Effector memory CD4-positive, alpha-beta T cell (primary cell): ENCODE measurements at places on chromosomes 7 and 10.

GRCh38 chr10:60955316-60955715 is 11.3 kb upstream of the RHOBTB1 start:
- no peak for DNase-seq
- no peaks in the 10 kb centered on the region for H3K27me3 ChIP-seq
- no peaks in the 10 kb centered on the region for H3K36me3 ChIP-seq

DNA sequence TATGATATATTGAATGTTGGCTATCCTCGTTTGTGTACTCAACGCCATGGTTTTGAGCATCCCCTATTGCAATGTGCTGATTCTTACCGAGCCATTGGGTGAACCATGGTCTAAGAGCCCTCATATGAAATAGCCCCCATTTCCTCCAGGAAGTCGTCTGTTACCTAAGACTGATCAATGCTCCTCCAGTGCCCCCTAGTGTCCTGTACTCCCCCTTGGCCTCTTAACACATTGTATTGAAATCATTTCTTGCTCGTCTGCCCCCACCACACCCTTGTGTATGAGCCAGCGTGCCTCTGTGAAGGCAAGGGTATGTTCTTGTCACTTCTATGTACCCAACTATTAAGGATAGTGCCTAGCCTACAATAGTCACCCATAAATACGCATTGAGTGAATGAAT is 11.2 kb upstream of the SLC35B4 start:
- H3K36me3 ChIP-seq: no peaks in the 10 kb centered on the region
- no peaks in the 10 kb centered on the region for H3K4me1 ChIP-seq
- H3K27ac ChIP-seq: no peak overlapping the region
- peak; percentile 26 for DNase-seq
- no peak overlapping the region for H3K4me3 ChIP-seq

DNA sequence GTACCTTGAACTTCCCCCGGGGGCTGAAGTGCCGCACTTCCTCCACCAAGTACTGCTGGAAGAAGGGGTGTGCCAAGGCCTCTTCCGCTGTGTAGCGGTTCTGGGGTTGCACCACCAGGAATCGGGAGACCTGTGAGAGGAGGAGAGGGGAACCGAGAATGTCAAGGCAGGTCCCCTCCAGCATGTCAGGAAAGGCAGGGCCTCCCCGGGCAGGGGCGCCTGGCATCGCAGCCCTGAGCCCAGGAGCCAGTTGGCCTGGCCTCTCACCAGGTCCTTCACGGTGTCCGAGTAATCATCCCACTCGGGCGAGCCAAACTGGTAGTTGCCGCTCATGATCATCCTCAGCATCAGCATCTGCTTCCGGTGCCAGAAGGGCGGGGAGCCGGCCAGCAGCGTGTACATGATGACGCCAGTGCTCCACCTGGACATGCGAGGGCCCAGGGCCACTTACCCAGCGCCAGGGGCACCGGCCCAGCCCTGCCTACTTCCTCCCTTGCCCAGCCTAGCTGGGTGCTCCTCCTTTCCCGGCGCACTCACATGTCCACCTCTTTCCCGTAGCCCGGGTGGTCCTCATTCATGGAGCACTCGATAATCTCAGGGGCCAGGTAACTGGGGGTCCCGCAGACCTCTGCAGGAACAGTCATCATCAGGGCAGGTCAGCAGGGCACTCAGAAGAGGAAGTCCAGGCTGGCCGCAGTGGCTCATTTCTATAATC is 11.0 kb downstream of the PHKG1 start:
- peaks cover 19% of the 10 kb centered on the region for H3K36me3 ChIP-seq
- DNase-seq: no peak
- no peaks in the 10 kb centered on the region for H3K4me1 ChIP-seq
- no peaks in the 10 kb centered on the region for H3K27me3 ChIP-seq

DNA sequence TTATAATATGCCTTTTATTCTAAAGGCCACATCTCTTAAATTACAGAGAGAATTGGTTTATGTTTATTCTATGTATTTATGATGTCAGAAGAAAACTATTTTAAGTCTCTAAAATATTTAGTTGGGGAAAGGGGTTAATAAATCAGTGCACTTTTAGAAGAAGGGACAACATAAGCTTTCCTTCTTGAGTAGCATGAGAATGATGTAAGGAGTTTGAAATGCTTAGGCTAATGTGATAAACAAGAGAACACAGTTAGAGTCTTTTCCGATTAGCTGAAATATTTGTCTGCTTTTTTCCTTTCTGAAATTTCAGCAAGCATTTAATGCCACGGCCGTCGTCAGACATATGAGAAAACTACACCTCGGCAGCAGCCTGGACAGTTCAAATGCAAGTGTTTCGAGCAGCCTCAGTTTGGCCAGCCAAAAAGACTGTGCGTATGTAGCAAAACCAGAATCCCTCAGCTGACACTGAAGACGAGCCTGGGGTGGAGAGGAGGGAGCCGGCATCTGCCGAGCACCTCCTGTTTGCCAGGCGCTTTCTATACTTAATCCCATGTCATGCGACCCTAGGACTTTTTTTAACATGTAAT is 176.2 kb downstream of the CCDC3 start:
- H3K27me3 ChIP-seq: no peaks in the 10 kb centered on the region
- peaks cover 16% of the 10 kb centered on the region for H3K36me3 ChIP-seq
- no peaks in the 10 kb centered on the region for H3K4me1 ChIP-seq
- H3K4me3 ChIP-seq: no peak overlapping the region
- no peak for DNase-seq

GRCh38 chr10:17206210-17206709 is 4.8 kb upstream of the TRDMT1 start:
- H3K27me3 ChIP-seq: no peaks in the 10 kb centered on the region
- H3K4me1 ChIP-seq: peaks cover 14% of the 10 kb centered on the region
- no peaks in the 10 kb centered on the region for H3K36me3 ChIP-seq
- peak overlapping the region; percentile 91 for H3K27ac ChIP-seq
- H3K4me3 ChIP-seq: no peak overlapping the region

DNA sequence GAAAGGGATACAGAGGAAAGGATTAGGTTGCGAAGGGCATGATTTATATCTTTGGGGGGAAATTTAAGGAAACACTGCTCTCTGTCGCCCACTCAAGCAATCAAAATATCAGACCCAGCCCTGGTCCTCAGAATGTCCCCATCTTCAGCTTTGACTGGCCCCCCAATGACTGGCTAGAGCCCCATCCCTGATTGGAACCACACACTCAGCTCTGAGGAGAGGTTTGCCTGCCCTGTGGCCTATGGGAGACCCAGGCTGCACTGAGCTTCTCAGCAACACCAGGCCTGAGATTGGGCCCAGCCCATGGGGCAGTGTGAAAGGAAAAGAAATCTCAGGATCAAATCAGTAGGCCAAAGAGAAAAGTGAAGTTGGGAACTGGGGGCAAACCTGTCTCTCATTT is 69.5 kb downstream of the ADCYAP1R1 start:
- no peak overlapping the region for H3K27ac ChIP-seq
- no peak overlapping the region for H3K4me3 ChIP-seq
- H3K36me3 ChIP-seq: no peaks in the 10 kb centered on the region
- H3K4me1 ChIP-seq: no peaks in the 10 kb centered on the region
- no peak for DNase-seq
- no peaks in the 10 kb centered on the region for H3K27me3 ChIP-seq

DNA sequence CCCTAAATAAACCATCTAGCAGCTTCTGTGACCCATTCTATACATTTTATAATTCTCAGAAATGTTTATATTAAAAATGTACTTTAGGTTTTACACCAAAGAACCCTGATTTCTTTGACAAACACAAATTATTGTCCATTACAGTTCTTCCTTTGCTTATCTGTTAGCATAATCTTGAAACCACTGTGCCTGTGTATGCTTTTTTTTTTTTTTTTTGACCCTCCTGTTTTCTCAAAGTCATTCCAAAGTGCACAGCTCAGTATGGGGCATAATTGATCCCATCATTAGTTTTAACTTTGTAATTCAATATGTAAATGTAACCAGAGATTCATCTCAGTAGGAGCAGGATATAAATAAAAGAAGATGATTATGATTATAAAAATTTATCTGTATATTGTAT is 229.3 kb downstream of the DGKB start:
- no peaks in the 10 kb centered on the region for H3K36me3 ChIP-seq
- H3K27ac ChIP-seq: no peak overlapping the region
- no peak overlapping the region for H3K4me3 ChIP-seq
- H3K4me1 ChIP-seq: no peaks in the 10 kb centered on the region

GRCh38 chr10:72245949-72246525 is 27.7 kb upstream of the DDIT4 start:
- H3K4me3 ChIP-seq: no peak overlapping the region
- no peak overlapping the region for H3K27ac ChIP-seq
- DNase-seq: no peak
- no peaks in the 10 kb centered on the region for H3K27me3 ChIP-seq
- no peaks in the 10 kb centered on the region for H3K36me3 ChIP-seq

DNA sequence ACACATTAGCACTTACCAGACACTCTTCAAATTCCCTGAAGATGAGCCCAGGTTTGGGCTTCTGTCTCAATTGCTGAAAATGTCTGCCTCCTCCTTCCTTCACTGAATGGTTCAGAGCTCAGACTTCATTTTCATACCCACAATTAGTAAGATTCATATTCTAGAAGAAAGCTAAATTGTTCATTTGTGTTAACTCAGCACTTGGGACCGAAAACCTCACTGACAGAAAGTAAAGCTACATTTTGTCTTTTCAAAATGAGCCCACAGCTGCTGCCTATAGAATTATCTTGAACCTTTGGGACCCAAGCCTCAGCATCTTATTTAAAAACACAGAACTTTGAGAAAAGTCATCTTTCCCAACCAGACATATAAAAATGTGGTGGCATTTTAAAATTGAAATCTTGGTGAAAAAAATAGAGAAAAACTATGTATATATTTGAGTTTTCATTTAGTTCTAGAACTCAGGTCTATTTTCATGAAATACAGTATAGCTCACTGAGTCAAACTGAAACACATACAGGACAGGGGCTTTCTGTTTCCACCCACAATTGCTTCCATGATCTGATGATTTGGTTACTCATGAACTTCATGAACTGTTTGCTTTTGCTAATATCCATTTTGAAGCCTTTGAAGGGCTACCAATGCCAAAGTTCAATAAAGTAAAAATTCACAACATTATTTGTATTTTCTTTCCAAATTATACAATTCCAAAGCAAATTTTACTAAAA is 119.1 kb upstream of the PFKP start:
- H3K27me3 ChIP-seq: no peaks in the 10 kb centered on the region
- H3K4me3 ChIP-seq: no peak overlapping the region
- no peak overlapping the region for H3K27ac ChIP-seq
- DNase-seq: no peak
- no peaks in the 10 kb centered on the region for H3K36me3 ChIP-seq

- no peak overlapping the region for H3K4me3 ChIP-seq
- no peak for DNase-seq
- no peaks in the 10 kb centered on the region for H3K36me3 ChIP-seq
- no peaks in the 10 kb centered on the region for H3K4me1 ChIP-seq
Measured at GRCh38 chr7:10015687-10016086, 958.0 kb upstream of the PHF14 start.

GRCh38 chr7:1040790-1041189 is 3.6 kb upstream of the GPR146 start:
- H3K36me3 ChIP-seq: no peaks in the 10 kb centered on the region
- peaks cover 20% of the 10 kb centered on the region for H3K4me1 ChIP-seq
- H3K27me3 ChIP-seq: no peaks in the 10 kb centered on the region

- no peaks in the 10 kb centered on the region for H3K4me1 ChIP-seq
- no peaks in the 10 kb centered on the region for H3K27me3 ChIP-seq
- no peak for DNase-seq
Measured at GRCh38 chr7:126370038-126370668, 882.6 kb downstream of the GRM8 start.

DNA sequence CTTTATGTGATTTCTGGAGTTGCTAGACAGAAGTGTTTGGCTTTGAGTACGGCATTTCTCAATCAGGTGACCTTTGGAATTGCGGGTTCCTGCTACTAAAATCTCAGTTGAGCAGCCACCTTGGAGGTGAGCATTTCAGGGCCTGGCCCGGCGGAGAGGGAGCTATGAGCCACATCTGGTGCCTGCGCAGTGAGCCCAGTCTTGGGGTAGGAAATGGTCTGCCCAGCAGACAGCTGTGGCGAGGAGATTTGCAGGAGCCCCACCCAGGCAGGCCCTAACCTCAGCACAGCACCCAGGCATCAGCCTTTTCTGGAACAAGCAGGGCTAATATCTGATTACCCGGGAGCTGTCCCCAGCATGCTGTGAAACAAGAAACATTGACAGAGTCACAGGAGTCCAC is 547.9 kb upstream of the FOXK1 start:
- H3K27me3 ChIP-seq: no peaks in the 10 kb centered on the region
- H3K36me3 ChIP-seq: no peaks in the 10 kb centered on the region
- H3K4me1 ChIP-seq: no peaks in the 10 kb centered on the region
- no peak overlapping the region for H3K27ac ChIP-seq
- DNase-seq: no peak
- H3K4me3 ChIP-seq: no peak overlapping the region

GRCh38 chr10:99394761-99395386 is 35.5 kb downstream of the GOT1 start:
- no peaks in the 10 kb centered on the region for H3K27me3 ChIP-seq
- no peak overlapping the region for H3K4me3 ChIP-seq
- no peak overlapping the region for H3K27ac ChIP-seq
- DNase-seq: no peak
- H3K4me1 ChIP-seq: no peaks in the 10 kb centered on the region
- peaks cover 4% of the 10 kb centered on the region for H3K36me3 ChIP-seq

- H3K36me3 ChIP-seq: no peaks in the 10 kb centered on the region
- peaks cover 11% of the 10 kb centered on the region for H3K4me1 ChIP-seq
- DNase-seq: no peak
- peak overlapping the region; percentile 35 for H3K4me3 ChIP-seq
- H3K27ac ChIP-seq: no peak overlapping the region
- peaks cover 13% of the 10 kb centered on the region for H3K27me3 ChIP-seq
Measured at GRCh38 chr7:64883113-64883905, 19.8 kb upstream of the ZNF273 start.

DNA sequence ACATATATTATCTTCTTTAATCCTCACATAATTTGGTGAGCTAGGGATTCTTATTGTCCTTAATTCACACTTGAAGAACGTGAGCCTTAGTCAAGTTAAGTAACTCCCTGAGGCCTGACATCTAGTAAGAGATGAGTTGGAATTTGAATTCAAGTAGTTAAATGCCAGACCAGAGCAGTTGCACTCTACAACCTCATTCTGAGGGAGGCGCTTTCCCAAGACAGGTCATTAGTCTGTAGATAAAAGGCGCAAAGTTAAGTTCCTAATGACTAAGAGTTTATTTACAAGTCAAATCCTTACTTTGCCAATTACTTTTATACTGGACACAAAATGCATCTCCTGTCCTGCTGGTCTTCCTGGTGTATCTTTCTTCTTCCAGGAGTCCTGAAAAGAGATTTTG is 3.6 kb upstream of the EXOC6 start:
- no peaks in the 10 kb centered on the region for H3K36me3 ChIP-seq
- H3K4me3 ChIP-seq: no peak overlapping the region
- no peak overlapping the region for H3K27ac ChIP-seq
- no peak for DNase-seq

DNA sequence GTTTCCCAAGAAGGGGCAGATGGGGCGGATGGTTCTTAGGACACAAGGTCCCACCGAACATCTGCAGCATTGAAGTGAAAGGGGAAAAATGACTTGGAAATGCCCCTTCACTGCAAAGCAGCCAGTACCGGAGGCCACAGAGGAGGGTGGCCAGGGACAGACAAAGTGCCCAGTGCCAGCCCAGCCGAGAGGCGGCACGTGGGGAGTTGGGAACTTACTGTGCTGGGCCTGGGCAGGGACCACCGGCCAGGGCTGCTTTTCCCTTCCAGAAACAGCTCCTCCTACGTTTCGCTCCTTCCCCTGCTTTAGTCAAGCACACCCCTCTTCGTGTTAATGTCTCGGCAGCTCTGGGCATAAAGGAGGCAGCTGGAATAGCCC is 129.2 kb downstream of the TNS3 start:
- no peaks in the 10 kb centered on the region for H3K36me3 ChIP-seq
- H3K4me1 ChIP-seq: no peaks in the 10 kb centered on the region
- no peak for DNase-seq
- no peak overlapping the region for H3K4me3 ChIP-seq

GRCh38 chr7:56028942-56029630 is 22.2 kb downstream of the PSPH start:
- H3K27me3 ChIP-seq: no peaks in the 10 kb centered on the region
- DNase-seq: no peak
- H3K4me1 ChIP-seq: no peaks in the 10 kb centered on the region
- no peak overlapping the region for H3K4me3 ChIP-seq
- no peaks in the 10 kb centered on the region for H3K36me3 ChIP-seq
